ENCODE measurements at places on chromosomes 3 and 15.

DNA sequence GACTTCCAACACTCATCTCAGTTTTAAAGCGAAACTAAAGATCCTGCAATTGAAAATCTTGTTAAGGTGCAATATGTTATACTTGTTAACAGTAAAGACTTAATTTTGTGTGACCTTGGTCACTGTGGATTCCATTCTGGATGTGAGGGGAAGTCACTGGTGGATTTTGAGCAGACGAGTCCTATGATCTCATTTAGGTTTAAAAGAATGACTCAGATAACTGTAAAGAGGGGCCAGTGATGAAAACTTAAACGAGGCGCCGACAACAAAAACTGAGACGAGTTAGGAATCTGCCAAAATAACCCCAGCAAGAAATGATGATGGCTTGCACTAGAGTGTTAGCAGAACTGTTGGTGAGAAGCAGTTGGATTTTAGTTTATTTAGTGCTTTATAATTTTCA, 56.5 kb downstream of the LRRC28 start:
- no peak for DNase-seq

DNA sequence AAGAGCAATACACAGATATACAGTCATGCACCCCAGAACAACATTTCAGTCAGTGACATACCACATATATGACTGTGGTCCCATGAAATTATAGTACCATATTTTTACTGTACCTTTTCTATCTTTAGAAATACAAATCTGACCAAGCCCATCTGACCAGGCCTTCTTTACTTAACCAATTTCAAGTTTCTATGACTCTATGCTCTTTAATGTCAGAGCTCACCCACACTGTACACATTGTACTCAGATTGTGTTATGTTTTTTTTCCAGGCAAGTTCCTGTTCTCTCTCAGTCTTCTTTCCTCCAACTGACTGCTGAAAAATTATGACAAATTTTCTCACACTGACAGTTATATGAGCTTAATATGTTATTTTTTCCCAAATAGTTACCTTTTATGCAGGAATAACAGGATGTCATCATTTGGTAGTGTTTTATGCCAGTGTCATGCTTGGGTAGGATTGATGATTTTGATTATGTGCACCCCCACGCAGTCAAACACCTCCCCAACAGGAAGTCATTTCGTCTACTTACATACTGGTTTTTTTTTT, 8.0 kb upstream of the CBLB start:
- DNase-seq = no peak

- no peak for DNase-seq
These were observed 78.0 kb downstream of the ALCAM start for GRCh38 chr3:105444725-105445124.

GRCh38 chr3:177547711-177548350, 350.5 kb upstream of the TBL1XR1 start:
- DNase-seq = no peak

DNA sequence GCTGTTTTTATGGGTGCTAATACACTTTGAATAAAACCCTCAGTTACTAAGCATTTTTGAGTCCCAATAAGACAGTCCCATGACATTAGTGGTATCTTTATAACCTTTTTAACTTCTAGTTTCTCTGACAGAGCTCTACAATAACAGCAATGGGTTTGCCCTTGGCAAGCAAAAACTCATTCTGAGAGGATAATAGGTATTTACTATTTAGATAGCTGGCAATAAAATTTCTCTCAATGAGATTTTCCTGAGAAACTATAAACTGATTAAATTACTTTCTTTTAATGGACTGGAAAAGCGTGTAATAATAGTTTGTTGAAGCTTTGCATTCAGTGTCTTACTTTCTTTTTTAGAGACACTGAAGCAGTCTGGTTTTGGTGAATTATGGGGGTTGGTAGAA, 168.0 kb upstream of the MLF1 start:
- no peak for DNase-seq

DNA sequence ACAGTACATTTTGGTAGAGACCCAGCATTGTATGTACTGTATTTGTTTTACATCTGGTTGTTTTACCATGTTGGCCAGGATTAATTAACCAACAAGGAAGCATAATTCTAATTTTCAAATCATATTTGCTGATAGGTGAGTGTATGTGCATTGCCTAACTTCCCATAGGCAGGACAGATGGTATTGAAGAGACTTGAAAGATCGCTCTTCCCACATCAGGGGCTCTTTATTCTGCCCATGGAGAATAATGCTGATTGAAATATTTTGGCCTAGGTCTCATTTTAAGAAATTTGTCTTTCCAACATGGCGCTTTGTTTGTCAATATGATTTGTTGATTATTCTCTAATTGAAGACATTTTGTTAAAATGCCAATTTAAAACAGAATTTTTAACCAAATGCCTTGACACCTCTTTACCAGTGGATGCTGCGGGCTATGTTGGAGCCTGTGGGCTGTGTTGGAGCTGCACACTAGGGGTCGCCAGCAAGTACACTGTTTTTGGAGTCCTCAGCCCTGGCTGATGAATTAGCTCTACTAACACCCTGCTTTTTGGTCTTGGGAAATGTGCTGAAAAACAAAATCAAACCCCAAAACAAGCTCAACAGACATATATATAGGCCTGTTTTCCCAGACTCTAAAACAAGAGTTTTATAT, 5.3 kb downstream of the P2RY12 start:
- no peak for DNase-seq

- DNase-seq = no peak
These were observed 21.3 kb upstream of the SCN10A start for GRCh38 chr3:38837358-38837757.

DNA sequence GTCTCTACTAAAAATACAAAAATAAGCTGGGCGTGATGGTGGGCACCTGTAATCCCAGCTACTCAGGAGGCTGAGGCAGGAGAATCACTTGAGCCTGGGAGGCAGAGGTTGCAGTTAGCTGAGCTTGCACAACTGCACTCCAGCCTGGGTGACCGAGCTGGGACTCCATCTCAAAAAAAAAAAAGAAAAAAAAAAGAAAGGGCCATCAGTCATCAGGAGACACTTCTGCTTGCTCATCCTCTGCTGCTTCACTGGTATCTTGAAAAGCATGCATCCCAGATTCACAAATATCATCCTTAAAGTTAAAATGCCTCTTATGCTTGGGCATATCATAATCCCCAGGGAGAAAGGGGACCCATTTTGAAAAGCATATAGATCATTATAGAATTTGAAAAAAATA, 176.6 kb upstream of the NR2F2 start:
- DNase-seq = no peak

- no peak for DNase-seq
These were observed 138.0 kb upstream of the MEF2A start for GRCh38 chr15:99427668-99428361.
